Esophagus squamous epithelium (tissue), 5 donors: ENCODE measurements at places on chromosomes 11 and 22.

GRCh38 chr11:46321757-46322156, 25.5 kb upstream of the DGKZ start:
- no peak for DNase-seq

DNA sequence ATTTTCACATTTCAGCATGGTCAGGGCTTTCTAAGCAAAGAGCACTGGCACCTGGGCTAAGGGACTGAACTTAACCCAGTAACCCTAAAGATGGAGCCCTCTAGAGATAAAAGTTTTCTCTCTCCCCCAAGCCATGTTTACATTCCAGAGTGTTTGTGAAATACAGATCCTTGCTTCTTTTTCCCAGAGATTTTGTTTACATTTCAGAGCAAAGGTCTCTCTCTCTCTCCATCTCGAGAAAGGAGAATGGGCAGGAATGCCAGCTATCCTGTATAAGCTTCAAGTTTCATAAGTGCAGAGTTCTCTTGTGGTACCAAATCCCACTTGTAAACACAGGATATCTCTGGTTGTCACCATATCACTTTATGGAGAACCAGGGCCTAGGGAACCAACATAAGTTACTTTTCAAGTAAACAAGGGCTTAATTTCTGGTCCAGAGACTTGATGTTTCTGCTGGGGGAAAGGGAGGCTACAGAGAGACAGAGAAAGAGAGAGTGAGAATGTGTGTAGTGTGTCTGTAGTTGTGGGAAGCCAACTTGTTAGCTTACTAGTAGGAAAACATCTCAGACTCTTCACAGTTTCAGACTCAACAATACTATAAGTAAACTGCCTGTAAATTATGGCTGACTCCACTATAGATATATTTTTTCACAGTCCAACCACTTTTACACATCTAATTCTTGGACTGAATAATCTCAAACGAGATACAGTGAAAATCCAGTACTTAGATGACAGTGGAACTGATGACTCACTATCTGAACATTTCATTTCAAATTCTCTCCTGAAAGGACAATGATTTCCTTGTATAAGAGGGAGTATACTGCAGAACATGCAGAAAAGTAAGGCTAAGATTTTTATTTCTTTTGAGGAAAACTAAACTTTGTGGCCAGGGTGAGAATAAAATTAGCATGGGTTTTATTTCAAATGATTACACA, 76.2 kb downstream of the ARHGAP32 start:
- no peak for DNase-seq

DNA sequence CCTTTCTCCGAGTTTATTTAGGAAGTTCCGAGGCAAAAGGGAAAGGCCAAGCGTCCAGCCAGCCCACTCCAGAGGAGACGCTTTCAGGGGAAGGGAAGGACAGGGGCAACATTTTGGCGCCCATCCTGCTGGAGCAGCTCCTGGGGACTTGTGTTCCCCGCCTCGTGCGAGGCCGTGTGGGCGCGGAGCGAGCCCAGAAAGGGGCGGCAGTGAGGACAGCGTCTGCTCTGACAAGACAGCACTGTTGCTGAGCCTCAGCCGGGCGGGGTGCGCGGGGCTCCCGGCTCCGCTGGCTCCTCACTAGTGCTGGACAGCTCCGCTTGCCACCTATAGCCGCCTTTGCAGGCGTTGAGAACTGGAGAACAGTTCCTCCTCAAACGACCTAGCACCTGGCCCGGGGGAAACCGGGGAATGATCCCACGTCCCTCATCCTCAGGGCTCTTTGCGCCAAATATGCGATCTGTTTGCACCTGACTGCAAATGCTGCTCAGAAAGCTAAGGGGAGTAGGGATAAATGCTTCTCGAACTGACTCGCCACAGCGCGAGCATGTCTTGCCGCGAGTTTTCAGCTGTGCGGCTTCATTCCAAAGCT, 722 bp upstream of the GUCY1A2 start:
- DNase-seq = no peak

GRCh38 chr11:128628325-128628673, 40.9 kb upstream of the ETS1 start:
- DNase-seq = no peak

DNA sequence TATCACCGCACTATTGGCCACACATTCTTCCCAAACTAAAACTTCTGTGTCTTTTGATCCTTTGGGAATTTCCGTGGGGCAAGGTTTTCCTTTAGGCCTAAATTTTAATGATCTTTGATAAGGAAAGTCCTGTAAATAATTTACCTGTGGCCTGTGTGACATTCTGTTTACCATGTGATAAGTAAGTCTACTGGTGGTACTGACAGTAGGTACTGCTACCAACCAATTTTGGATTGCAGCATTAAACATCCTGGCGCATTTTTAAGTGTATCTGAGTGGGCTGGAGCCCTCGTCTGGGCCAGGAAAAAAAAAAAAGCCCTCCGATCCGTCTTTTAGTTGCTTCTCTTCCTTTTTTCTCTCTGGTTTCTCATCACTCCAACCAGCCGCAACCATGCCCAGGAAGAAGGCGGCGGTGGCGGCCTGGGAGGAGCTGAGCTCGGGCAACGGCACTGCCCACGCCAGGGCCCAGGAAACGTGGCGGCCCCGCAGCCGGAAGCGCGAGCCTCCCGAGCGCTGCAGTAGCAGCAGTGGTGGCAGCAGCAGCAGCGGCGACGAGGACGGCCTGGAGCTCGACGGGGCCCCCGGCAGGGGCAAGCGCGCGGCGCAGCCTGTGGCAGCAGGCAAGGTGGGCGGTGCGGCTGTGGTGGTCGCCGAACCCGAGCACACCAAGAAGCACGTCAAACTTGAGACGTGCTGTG, 33.6 kb downstream of the ASRGL1 start:
- DNase-seq = no peak
